ENCODE measurements at places on chromosomes 3 and 15.

DNA sequence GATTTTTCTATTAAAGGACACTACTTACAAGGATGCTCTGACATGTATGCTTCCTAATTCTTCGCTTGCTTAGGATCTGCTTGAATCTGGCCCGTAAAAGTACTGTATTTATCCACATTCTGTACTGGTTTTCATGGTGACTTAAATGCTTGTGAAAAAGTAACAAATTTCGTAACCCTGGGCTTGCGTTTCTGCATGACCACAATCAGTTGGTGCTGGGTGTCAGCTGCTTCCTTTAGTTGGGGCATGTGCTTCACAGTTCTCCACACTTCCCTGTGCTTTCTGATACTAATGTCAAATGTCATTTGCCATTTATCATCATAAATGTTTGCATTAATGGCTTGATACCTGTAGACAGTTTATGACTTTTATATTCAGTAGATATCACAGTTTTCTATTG is 218.4 kb upstream of the MLF1 start:
- DNase-seq: peak; percentile 90

DNA sequence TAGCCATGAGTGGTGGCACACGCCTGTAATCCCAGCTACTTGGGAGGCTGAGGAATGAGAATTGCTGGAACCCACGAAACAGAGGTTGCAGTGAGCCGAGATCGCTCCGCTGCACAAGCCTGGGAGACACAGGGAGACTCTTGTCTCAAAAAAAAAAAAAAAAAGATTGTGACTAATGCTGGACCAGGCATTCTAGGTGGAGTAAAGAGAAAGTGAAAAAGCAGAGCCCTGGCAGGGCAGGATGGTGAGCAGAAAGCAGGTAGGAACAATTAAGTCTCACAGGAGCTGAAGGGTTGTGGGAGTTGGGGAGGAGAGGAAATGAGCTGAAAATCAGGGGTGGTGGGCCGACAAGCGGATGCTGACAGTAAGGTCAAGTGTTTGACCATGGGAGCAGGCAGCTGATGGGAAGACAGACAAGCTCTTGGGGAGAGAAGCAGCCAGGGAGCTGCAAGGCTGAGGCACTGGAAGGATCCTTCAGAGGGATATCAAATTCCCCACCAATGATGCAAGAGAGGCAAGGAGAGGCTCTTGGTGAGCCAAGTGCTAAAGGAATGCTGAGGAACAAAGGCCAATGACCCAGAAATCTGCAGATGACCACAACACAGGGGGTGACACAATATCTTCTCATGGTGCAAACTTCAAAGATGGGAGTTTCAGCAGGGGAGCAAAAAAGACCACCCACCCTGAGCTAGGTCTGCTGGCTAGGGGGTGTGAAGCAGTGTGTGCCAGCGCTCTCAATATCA is 251.1 kb downstream of the ULK4 start:
- DNase-seq: no peak

DNA sequence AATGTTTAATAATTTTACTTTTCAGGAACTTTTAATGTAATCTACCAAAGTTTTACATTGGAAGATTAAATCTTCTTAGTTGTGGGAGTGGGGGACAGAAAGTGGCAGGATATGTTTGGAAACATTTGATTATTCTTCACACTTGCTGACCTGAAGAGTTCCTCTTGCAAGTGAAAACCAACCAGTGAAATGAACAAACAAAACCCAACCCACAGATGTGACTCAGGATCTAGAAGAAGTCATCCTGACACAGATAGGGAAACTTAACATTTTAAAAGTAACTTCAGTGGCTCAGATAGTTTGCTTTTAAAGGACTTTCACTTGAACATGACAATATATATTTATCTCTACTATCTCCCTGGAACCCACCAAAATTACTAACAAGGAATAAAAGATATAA is 55.4 kb downstream of the ASTE1 start:
- no peak for DNase-seq

GRCh38 chr3:151226088-151226563 is 23.1 kb upstream of the GPR171 start:
- no peak for DNase-seq

GRCh38 chr3:140164922-140165590 is 230.1 kb downstream of the CLSTN2 start:
- DNase-seq: no peak

GRCh38 chr3:56761023-56761422 is 40.7 kb downstream of the ARHGEF3 start:
- no peak for DNase-seq

DNA sequence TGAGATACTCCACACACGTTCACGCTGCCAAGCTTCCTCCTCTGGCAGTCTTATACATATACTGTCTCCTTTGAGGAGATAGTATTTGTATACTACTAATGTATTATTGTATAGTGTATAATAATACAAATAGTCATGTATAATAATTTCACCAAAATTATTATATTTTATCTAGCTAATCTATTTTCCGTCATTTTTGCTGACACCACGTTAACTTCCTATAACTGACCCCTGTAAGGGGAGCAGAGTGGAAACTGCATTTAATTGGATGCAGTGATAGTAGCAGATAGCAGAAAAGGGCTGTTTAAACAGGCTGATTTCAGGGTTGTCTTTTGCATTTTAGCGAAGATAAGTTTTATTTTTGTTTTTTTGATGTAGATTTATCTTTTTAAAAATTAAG is 30.5 kb upstream of the TMEM42 start:
- no peak for DNase-seq

DNA sequence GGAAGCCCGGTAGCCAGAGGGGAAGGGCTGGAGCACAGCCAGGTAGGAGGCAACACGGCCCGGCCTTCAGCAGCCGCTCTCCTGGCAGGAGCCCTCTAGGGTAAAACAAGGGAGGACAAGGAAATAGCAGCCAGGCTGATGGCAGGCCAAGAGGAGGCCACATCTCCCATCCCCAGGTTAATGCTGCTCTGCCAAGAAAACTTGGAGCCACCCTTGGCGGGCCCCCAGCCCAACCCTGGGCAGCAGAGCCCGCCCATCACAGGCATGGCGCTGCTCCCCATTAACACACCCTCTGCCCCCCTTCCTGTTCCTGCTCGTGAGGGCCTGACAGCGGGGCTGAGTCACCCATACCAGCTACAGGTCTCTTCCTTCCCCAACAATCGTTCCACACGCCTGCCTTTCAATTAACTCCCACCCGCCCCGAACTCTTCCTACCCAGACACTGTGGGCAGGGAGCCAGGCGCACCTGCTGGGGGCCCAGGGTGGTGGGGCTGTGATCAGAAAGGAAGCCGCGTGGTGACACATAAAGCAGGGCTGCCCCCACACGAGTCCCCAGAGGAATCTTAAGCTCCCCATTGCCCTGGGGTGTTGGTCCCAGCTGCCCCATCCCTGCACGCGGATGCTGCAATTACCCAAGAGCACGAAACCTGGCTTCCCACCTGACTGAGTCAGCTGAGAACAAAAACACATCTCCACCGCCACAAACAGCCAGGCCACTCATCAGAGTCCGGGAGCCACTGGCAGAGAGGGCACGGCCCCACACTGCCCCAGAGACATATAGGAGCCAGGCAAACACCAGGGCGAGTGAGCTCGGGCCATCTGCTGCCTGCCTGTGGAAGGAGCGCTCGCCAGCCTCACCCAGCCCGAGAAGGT is at the start of gene C15orf62:
TSS of gene C15orf62 (plus strand) at position 707 of the 873 bp plus-strand sequence. CDS start 516 bp downstream, outside the sequence.
- DNase-seq: peak; percentile 74

DNA sequence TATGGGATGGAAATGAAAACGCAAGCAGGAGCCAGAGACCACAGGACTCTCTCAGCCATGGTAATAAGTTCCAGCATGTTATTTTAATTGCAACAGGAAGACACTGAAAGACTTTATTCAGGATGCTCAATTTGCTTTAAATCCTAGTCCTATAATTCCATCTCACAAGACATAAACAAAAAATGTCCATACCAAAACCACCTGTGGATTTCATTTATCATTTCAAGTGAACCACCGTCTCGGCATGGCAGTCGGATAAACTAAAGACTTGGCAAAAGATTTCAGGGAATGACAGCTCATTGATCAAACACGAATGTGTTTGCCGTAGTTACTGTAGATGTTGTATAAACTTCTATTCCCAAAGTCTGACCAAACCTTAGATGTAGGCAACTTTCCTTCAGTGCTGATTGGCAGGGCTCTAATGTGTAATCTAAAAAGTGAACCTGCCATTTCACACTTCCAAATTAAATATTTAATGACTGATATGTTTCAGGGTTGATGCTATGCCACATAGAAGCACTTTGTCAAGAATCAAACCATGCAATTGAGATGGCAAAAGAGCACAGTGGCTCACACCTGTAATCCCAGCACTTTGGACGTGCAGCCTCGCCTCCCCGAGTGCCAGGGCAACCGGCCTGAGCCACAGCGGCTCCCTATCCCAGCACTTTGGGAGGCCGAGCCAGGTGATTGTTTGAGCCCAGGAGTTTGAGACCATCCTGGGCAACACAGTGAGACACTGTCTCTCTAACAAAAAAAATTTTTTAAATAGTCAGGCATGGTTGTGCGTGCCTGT is 331.7 kb downstream of the MAGI1 start:
- no peak for DNase-seq

GRCh38 chr15:41876007-41876406 is 17.8 kb downstream of the SPTBN5 start:
- DNase-seq: no peak

- no peak for DNase-seq
Measured at GRCh38 chr3:187150599-187150998, 11.3 kb upstream of the RPL39L start.

DNA sequence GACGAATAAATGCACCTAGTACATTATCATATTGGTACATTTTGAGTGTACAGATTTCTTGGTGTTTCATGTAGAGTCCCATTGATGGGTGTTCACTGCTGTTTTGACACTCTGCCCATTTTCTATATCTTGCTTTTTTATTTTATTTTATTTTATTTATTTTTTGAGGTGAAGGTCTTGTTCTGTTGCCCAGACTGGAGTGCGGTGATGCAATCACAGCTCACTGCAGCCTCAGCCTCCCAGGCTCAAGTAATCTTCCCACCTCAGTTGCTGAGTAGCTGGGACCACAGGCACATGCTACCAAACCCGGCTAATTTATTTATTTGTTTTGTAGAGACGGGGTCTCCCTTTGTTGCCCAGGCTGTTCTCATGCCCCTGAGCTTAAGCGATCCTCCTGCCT is 44.2 kb downstream of the DNAJC13 start:
- DNase-seq: no peak

- peak; percentile 44 for DNase-seq
Measured at GRCh38 chr3:57816471-57817095, 60.5 kb downstream of the SLMAP start.

- no peak for DNase-seq
Measured at GRCh38 chr3:109743981-109744380, 406.6 kb upstream of the DPPA4 start.

GRCh38 chr15:31476236-31476810 is 149.7 kb downstream of the KLF13 start:
- no peak for DNase-seq

Data from HL-60 (cell line).